ENCODE measurements at places on chromosomes 12 and 14.

- DNase-seq: no peak
These were observed 103.8 kb upstream of the HMGA2 start for GRCh38 chr12:65720136-65721130.

DNA sequence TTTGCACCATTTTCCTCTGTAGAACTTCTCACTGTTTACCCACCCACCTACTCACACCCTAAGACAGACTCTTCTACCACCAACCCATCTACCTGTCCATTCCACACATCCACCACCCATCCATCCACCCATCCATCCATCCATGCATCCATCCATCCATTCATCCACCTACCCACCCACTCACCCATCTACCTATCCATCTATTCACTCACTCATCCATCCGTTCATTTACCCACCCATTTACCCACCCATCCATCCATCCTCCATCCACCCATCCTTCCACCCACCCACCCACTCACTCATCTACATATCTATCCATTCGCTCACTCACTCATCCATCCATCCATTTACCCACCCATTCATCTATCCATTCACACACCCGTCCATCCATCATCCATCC, 15.1 kb downstream of the PLBD2 start:
- DNase-seq: no peak

GRCh38 chr12:40325349-40325960, 100.7 kb downstream of the LRRK2 start:
- no peak for DNase-seq

- no peak for DNase-seq
These were observed 324 bp upstream of the HOXC9 start for GRCh38 chr12:53999559-54000115.

DNA sequence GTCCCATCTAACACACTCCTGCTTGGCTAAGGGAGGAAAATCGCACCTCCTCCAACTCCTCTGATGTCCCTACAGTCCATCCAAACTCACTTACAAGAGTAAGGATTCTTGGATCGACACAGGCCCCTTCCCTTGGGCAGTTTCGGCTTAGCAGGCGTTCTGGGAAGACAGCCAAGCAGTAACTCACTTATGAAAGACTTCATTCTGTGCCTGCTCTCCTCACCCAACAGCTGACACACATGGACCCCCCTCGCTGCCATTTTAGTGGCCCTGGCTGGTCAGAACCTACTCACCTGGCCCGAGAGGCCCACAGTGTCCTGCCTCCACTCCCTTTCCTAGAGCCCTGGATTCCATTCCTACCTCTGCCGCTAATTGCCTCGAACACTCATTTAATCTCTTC, 52.3 kb upstream of the BCL2L14 start:
- no peak for DNase-seq

GRCh38 chr12:30757316-30757715, 2.6 kb upstream of the CAPRIN2 start:
- no peak for DNase-seq

- DNase-seq: no peak
These were observed 112.0 kb downstream of the GPHN start for GRCh38 chr14:66619952-66620351.

DNA sequence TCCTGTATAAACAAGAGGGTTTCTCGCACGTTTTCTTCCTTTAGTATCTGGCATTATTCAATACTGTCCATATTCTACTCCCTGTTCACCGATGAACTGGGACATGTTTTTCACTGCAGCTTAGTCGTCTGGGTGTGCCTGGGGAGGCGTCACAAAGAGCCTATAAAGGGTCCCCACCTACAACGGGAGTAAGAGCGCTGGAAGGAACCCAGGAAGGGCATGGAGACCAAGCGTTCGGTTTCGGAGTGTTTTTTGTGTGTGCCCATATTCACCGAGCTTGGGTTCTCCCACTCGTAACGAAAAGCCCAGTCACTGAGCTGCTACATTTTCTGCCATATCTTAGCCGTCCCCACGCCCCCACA, 592 bp upstream of the USP15 start:
- DNase-seq: no peak

DNA sequence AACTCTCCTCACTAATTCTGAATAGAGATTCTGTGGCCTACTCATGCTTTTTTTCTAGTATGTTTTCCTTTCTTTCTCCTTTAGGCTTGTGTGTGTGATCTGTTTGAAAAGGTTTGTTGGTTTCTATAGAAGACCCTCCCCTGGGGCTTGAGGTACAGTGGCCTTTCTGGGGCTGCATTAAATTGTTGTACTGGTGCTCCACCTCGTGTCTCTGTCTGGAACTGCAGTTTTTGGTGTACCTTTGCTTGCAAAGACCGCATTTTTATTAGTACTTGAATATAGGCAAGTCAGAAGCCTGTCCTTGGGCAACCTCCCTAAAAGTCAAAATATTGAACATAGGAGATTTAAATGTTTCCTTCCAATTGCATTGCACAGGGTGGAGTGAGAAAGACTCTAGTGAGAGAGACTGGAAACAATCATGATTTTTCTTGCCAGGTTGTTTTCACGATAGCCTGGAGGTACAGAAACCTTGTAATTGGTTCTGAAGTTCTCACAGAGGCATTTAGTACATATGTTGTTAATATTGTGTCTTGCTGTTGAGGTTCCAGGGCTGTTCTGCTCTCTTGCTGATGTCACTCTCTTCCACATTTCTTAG, 39.0 kb downstream of the SLCO1B1 start:
- DNase-seq: peak; percentile 4

- no peak for DNase-seq
These were observed 179.0 kb upstream of the IGF1 start for GRCh38 chr12:102659200-102659911.

- DNase-seq: no peak
These were observed 95.7 kb downstream of the PIWIL1 start for GRCh38 chr12:130433411-130433810.

GRCh38 chr12:50084775-50085614, at the start of gene SMARCD1:
TSS of gene SMARCD1 (plus strand) at chr12:50085342. CDS start at chr12:50085370, 28 bp downstream.
- DNase-seq: peak; percentile 71

DNA sequence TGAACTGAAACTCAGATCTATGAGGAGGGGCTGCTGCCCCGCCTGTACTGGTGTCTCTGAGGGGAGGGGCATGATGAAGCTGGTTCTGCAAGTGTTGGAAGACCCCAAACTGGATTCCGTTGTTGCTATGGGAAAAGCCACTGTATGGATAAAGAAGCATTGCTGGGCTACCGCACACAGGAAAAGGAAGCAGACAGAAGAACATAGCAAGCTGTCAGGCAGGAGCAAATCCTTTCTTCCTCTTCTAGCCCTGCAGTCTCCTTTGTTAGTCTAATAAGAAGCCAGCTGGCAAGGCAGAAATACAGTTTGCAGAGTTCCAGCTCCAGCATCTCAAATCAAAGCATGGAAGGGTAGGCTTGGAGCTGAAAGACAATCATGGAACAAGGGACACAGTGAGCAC, 26.3 kb upstream of the NR1H4 start:
- DNase-seq: no peak

DNA sequence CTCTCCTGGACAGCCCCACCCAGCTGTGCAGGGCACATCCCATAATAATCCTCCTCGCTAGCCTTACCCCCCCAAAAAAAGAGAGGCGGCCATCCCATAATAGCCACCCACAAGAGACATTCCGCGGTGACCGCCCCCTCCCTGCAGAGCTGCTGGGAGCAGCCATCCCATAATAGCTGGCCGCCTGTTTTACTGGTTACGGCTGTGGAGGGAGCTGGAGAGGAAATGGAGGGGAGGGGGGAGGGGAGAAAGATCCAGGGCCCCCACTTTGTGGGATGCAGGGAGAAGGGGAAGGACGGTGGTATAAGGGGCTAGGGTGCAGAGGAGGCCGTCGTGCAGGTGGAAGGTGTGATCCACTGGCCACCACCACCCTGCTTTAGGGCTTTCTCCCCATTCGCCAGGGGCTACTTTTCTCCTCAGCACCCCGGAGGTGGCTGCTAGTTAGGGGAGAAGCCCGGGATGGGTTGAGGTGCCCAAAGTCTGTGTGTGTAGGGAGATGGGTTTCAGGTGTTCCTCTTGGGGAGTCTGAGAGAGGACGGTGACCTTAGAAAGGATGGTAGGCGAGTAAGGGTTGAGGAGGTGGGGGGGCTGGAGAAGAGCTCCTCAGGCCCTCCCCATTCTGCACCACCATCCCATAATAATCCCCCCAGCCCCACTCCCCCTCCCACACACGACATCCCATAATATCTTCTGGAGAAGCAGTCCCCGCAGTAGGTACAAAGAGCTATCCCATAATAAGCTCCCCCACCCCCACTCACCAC, 6.0 kb upstream of the CHD4 start:
- no peak for DNase-seq

GRCh38 chr12:61009192-61009591, 1251.0 kb upstream of the USP15 start:
- DNase-seq: no peak

GRCh38 chr14:94426526-94426925, 26.1 kb downstream of the SERPINA11 start:
- DNase-seq: no peak

DNA sequence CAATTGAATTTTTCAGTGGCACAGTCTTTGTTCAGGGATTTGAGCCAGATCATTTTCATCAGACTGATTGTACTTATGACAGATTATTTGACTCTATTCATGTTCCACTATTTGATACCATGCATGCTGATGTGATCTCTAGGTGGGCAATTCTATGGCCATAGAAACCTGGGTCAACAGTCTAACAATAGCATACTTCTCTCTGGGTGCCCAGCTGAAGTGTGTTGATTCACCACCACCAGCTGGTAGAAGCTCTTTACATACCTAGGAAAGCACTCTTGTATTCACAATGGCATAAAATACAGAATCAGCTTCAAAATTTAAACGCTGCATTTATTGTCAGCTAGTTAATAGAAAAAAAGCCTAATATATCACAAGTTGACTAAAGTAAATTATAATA, 90.2 kb upstream of the TMTC2 start:
- no peak for DNase-seq

GRCh38 chr14:89163031-89163636, 253.9 kb downstream of the FOXN3 start:
- no peak for DNase-seq

DNA sequence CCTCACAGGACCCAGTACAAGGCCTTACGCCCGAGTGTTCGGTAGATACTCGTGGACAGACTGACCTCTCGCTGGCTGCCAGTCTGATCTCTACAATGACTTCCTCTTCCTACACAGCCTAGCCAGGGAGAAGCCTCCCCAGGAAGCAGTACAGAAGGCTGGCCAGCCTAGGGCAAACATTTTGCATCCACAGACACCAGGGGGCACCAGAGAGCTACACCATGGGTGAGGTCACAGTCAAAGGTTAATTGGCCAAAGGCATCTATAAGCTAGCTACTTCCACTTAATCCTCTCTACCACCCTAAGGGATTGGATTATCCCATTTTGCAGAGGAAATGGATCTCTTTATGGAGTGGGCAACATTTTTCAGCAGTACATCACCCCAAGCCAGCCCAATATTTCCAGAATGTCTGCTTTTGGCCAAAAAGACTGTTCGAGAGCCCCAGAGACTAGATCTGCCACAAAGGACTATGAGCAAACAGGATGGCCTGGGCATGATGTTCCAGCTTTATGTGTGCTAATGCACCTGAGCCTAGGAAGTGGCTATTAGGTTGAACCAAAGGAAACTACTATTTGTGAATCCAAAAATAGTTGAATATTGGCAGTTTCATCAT, 14.6 kb upstream of the PNMA1 start:
- peak; percentile 84 for DNase-seq

DNA sequence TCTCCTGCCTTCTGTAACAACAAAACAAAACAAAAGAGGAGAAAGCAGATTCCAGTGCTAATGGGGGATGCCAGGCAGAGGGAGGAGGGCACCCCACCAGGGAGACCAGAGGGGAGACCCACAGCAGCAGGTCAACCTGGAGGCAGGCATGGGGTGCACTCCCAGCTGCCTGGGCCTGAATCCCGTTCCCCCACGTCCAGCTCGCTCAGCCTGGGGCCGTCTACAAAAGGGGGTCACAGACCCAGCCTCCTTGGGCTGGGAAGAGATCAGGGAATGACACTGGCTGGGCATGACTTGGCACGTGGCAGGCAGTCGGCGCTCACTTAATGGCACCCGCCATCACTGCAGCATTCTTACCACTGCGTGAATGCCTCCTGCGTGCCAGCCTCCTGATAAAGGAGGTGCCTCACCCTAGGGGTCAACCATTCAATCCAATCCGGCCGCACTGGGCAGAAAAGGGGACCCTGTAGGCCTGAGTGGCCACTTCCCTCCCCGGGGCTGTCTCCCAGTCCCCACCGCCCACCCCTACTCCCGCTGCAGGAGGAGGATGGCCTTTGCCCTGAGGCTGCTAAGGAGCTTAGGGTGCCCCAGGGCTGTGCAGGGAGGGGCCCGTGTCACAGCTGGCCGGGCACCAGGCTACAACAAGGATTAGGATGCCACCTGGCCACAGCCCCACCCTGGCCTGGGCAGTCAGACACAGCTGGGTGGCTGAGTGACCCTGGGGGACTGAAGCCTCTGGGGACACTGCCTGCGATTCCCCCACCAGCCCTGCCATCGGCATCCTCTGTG, 87.5 kb downstream of the NCOR2 start:
- no peak for DNase-seq

DNA sequence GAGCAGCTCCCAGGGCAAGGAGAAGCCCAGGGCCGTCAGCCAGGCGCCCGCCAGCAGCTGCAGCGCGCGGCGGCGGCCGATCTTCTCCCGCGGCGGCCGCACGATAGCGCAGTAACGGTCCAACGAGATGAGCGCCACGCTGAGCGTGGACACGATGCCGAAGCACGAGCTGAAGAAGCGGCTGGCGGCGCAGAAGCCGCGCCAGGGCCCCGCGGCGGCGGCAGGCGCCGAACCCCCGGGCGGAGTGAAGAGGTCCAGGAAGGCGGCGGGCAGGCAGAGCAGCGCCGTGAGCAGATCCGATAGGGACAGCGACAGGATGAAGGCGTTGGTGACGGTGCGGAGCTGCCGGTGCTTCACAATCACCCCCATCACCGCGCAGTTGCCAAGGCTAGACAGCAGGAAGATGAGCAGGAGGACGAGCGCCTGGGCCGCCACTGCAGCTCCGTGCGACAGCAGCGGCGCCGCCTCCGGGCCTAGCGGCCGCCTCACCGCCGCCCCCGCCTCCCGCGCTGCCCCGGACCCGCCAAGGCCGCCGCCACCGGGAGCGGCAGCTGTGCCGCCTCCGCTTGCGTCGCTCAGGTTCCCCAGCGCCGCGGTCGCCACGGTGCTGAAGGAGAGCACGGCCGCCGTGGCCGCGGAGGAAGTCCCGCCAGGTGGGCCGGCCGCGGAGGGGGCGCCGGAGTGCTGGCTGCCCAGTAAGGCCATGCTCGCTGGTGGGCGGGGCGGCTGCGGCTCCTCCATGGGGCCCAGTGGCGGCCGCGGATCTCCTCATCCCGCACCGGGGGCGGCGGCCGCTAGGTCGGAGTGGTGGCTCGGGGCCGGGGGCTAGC, 479 bp downstream of the GPR135 start:
- peak; percentile 36 for DNase-seq

DNA sequence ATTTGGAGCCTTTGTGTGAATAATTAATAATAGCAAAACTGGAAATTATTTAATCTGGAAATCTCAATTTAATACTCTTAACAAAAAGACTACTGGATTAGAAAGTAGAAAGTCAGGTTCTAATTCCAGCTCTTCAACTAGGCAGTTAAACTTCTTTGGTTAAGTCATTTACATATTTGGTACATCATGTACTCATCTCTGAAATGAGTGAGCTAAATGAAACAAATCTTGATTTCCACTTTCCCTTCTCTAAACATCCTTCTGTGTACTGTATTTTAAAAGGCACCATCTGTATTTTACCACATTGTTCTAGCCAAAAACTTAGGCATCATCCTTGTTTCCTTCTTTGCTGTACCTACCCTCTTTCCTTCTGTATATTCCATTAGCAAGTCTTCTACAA, 26.9 kb downstream of the CRADD start:
- no peak for DNase-seq

Measured in stimulated activated CD4-positive, alpha-beta T cell treated with anti-CD3 and anti-CD28 coated beads, TNF-alpha, amount 100 ng/mL, for 48 hours (primary cell).